WTC11 (cell line): ENCODE measurements at places on chromosomes 5 and 9.

DNA sequence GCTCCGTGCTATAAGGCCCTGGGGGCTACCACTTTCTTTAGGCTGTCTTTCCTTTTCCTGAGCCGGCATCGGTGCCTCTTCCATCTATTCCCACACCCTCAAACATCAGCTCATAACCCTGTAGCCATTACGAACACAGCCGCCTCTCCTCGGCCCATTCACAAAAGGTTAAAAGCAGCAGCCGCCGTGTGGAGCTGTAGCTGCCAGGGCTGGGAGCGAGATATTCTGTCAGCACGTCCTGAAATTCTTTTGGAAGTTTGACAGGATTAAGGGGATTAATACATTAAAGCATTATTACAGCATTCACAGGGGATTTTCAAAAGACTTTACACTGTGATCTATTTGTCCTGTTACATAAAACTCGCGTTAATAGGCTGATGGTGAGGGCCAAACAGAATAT is 428.2 kb downstream of the CDK5RAP2 start:
- DNase-seq, result no peak

DNA sequence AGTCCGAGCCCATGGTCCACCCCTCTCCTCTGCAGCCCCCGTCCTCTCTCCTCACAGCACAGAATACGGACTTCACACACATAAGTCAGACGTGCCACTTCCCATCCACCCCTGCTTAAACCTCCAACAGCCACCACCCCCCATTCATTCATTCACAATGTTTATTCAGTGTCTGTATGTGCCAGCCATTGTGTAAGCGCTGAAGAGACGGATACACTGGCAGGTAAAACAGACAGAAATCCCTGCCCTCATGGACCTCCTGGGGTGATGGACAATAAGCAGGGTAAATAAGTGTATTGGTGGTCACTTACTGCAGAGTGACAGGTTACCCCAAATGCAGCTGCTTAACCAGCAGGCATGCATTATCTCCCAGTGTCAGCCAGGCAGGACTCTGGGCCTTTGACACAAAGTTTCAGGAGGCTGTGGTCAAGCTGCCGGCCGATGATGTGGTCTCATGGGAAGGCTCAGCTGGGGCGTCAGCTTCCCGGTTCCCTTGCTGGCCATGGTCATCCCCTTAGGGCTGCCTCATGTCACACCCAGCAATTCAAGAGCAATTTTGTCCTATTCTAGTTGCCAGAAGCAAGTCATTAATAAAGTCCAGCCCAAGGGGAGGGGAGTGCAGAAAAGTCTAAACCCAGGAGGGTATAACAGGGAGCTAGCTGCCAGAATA is 1.8 kb upstream of the PAXX start:
- DNase-seq, result no peak

GRCh38 chr9:73806876-73807275 is 655.2 kb downstream of the ANXA1 start:
- DNase-seq, result no peak

DNA sequence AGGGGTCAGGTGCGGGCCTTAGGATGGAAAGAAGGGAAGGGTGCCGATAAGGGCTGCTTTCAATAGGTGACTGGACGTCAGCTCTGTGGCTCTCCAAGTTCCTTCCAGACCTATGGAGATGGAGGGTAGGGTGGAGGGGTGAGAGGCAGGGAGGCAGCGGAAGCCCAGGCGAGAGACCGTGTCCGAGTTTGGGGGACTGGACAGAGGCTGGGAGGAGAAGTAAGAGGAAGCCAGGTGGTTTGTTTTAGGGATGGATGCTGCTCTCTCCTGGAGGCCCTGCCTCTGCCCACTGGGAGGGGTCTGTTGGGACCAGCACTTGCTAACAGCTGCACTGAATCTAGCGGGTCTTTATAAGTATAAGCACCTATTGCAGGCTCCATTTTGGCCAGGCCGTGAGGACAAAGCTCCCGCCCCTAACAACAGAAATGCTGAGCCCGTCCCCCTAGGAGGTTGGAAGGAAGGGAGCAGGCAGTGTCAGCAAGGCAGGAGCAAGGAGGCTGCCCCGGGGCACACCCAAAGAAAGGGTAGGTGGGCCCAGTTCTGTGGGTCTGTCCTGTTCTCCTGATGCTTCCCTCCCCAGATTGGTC is 167.5 kb downstream of the DAB2IP start:
- DNase-seq, result no peak

DNA sequence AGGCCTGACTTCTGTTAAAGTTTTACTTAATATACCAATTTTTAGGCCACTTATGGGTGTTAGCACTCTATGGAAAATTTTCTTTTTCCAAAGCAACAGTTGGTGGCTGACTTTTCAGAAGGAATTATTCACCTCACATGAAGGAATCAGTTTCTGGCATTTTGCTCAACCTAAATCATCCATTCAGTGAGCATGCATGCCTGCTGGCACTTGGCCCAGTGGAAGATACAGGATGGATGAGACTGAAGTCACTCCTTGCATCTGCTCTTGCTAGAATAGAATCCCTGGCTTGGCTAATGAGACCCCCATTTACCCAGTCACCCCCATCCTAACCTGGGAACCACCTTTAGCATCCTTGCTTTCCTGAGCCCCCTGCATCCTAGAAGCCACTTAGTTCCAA is 131.7 kb downstream of the WDR41 start:
- DNase-seq, result no peak

- no peak for DNase-seq
These were observed 210.5 kb downstream of the KDM4C start for GRCh38 chr9:6968271-6968670.

DNA sequence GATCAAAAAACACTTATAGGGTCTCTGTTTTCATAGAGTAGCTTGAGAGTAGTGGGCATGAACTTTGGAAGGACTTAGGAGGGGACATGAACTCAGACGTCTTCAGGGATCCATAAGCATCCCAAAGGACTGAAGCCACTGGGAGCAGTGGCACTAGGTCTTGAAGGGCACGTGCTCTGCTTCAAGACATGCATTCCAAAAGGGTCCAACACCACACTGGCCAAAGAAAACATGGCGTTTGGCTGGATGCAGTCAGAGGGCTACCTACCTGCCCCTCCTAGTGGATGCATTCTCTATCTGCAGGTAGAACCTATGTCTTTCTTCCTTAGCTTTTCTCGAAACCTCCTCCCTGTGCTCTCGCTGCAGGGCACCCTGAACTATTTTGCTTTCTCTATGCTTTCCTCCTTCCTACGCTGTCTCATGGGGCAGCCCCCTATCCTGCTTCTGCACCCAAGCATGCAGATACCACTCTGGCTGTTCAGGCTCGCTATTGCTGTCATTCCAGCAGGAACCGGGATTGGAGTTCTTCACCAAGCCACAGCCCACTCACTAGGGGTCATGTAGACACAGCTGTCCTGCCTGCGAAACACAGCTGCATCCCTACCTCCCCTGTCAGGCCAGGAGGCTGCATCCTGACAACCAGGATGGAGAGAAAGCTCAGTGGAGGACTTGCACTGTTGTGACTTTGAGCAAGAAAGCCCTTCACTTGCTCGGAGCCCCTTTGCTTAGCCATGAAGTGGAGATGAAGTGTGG is 11.9 kb downstream of the FAM240B start:
- no peak for DNase-seq

- no peak for DNase-seq
These were observed 203.7 kb upstream of the RORB start for GRCh38 chr9:74293479-74293878.

GRCh38 chr9:21852754-21853153 is 50.3 kb downstream of the MTAP start:
- no peak for DNase-seq

GRCh38 chr5:160262151-160263074 is 33.1 kb downstream of the FABP6 start:
- no peak for DNase-seq

DNA sequence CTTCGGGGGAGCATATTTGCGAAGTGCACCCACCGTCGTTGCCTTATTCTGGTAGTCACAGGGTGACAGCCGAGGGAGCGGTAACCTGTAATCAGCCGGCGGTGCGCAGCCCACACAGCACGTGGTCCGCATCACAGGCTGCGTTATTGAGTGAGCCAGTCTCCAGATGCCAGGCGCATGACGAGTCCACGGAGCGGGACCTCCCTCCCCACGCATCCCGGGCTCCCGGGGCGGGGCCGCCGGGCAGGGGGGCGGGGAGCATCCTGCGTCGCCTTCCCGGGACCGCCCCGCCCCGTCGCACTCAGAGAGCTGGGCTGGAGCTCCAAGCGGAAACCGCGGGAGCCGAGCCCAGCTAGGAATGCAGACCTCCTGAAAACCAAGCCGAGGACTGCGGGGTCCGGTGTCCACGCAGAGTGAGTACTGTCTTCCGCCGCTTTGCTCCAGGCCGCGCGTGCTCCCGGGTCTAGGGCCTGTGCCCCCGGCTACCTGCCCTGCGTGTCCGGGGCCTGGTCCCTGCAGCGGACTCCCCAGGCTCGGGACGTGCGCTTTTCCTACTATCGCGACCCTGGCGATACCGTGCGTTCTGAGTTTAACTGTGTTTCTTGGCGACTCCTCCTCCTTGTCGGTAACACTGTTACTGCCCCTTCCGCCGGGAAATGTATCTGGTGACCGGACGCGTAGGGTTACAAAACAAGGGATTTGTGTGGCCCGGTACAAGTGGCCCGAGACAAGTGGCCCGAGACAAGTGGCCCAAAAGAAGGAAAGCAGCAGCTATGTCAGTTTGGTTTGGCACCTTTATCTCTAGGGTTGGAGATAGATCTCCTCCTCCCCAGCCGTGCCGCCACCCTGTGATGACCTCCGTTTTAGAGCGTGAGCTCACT is 40.6 kb downstream of the CAST start:
- DNase-seq, result peak; percentile 71

GRCh38 chr5:372996-373709 is 51.6 kb downstream of the AHRR start:
- DNase-seq, result no peak

DNA sequence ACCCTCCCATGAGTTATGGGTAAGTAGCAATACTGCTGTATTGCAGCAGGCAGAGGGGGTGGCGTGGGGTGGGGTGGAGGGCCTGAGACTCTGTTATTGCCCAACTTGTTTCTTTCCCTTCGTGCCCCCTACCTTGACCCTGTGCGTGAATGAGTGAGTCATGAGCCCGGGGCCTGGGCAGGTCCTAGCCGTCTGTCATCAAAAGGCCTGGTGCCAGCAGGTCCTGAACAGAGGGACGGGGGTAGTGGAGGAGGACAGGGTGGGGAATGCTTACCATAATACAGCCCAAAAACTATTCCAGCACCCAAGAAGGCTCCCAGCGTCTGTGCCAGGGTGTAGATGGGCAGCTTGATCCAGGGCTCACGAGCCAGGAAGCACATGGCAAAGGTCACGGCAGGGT is 4.3 kb downstream of the AQP3 start:
- DNase-seq, result no peak

- no peak for DNase-seq
These were observed 13.0 kb downstream of the CXXC5 start for GRCh38 chr5:139660923-139661814.

DNA sequence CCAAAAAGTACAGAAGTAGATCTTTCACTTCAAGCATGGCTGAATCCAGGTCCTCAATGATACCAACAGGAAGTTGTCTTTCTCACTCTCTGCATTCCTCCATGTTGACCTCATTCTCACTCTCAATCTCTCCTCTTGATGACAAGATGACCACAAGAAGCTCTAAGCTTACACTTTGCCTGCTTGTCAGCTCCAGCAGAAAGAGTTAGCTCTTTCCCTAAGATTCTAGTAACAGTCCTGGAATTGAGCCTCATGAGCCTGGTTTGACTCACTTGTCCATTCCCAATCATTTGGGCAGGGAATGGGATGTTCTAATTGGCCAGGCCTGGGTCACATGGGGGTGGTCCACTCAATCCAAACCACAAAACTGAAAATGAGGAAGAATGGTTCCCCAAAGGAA is 3.3 kb upstream of the CLTA start:
- DNase-seq, result no peak

DNA sequence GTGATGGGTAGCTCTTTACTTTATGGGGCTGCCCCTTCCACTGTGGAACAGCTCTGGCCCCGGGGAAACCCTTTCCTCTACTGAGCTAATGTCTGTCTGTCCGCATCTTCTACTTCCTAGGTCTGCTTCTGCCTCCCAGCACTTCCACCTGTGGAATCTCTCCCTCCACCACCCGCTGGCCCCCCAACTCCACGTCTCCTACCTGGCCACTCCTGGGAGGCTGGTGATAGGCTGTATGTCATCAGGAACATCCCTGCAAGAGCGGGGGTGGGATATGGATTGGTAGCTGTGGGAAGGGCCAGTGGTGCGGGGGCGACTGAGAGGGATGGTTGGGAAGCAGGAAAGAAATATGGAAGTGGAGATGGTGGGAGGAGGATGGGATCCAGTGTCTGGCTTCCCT is 9.2 kb downstream of the ALAD start:
- no peak for DNase-seq

GRCh38 chr5:36683821-36684434 is 77.5 kb downstream of the SLC1A3 start:
- no peak for DNase-seq

DNA sequence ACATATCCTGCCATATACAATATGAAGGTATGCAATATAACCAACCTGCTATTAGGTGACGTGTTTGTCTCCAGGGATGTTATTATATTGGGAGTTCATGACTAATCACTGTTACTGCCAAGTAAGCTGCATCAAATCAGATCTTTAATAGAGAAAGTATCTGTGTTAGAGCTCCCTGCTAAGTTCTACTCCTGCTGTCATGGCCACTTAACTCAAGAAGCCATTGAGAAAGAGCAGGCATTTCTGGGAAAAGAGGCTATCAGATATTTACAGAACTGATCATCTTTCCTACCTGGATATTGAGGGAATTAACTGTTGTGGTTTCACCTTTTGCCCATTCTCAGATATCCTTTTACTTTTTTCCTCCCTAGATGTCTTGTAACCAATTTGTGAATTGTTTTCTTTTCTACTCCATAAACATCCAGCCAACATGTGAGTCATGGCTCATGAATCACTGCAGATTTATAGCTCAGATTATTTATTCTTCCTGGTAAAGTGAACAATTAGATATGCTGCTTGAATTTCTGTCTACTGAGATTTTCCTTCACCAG is 634.8 kb upstream of the FAM174A start:
- DNase-seq, result no peak

DNA sequence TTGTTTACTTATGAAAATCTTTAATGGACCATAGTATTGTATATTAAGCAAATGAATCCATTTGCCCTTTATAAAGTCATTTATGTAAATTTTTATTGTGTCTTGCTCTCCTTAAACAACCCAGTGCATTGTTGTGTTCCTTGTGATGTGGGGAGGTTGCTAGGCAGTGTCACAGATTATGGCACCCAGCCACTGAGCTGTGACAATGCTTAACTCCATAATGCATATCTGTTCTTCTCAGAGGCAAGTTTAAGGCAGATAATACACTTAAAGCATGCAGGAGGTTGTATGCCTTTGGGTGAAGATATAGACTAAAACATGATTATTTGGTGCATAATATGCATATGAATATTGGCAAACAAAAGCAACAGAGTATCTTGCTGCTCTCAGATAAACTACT is 269.6 kb upstream of the RIOK2 start:
- no peak for DNase-seq
